ENCODE measurements at places on chromosomes 2 and 18.

DNA sequence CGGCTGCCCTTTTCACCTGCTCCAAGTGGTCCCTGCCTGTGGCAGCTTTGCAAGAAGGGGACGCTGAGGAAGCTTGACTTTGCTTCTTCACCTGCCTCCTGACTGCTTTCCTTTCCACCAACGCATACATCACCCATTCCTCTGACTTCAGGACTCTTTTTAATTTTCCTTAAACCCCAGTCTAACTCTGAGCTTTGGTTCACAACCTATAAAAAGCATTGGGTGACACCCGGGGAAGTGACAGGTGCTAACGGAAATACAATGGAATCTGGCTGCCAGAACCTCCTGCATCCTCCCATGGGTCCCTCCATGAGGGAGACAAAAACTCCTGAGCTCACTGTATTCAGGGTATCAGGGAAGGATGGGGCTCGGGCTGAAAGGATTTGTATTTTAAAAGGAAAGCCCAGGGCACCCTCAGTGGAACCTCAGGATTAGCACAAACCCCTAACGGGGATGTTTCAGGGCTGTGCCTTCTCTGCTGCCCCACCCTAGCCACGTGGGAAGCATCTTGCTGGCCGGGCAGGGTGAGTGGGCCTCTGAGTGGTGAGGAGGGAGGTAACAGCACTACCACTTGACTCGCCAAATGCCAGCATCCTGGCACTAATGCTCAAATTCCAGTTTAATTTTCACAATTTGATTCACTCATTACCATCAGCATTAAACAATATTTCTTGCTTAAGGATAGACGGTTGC, 284.8 kb downstream of the CELF4 start:
- DNase-seq, result no peak

DNA sequence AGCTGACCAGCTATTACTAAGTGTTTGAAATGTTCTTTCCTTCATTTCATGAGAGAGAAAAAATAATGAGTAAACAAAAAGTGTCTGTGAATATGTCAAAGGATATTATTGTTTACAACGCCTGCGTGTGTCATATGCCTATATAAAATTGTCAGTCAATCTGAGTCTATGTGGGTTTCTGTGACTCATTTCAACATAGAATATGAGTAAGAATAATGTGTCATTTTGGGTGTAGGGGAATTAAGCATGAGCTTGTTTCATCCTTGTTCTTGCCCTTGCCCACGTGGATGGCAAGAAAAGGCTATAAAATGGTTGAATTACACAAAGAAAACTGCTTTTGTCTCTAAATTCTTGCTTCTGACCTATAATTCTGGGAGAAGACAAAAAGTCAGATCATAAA, 466.0 kb downstream of the PTH2R start:
- DNase-seq, result no peak

DNA sequence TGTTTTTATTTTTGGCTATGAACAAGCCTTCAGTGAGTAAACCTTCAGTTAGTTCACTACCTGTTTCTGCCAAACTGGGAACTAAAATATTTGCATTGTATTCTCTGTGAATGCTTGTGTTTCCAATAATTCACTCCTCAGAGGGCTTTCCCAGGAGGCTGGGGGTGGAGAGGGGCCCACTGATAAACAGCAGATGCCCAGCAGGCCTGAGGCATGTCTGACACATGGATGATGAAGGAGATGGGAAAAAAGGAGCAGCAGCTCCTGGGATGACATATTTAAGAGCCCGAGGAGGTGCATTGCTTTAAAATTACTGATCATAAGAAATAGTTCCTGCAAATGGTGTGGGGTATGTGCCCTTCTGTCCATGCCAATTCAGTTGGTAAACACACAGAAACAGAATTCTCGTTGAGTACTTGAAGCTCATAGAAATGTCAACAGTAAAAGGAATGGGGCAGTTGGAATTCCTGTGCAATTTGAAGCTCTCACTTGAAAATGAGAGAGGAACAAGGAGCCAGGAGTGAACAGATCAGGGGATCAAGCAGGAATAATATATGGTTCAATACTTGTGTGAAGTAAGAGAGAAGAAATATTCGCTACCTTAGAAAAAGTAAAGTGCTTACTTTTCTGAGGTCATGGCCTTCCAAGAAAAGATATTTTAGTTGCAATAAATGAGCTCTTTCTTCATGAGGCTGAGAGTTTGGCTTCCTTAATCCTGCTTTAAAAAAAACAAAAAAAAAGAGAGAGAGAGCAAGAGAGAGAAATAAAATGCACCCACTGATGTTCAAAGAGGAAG, 22.0 kb upstream of the HNMT start:
- no peak for DNase-seq

GRCh38 chr18:25516747-25517498, 165.0 kb upstream of the ZNF521 start:
- no peak for DNase-seq

DNA sequence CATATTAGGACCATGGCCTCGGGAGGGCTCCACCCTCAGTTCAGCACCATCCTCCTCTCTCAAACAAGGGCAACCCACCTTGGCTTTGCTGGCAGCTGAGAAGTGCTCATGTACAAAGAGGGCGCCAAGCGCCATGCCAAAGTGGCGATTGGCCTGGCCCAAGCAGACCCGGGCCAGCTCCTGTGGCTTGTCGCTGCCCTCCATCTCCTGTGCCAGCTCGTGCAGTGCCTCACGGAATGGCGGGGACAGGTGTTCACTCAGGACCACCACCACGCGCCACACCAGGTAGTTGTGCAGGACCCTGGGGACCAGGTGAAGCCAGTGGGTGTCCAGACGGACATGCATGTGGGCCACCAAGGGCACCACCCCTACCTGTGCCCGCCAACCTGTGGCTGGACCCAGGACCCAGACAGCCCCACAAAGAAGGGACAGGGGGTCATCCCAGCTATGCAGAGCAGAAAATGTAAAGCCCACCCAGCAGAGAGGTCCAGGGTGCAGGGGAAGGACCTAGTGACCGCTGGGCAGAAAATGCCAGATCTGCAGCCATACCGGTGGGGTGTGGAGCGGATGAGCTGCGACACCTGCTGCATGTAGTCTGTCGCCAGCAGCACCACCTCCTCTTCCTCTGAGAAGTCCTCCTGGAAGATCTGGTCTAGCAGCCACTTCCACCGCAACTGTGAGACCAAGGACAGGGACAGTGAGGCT, 3.6 kb downstream of the ECEL1 start:
- DNase-seq, result no peak

DNA sequence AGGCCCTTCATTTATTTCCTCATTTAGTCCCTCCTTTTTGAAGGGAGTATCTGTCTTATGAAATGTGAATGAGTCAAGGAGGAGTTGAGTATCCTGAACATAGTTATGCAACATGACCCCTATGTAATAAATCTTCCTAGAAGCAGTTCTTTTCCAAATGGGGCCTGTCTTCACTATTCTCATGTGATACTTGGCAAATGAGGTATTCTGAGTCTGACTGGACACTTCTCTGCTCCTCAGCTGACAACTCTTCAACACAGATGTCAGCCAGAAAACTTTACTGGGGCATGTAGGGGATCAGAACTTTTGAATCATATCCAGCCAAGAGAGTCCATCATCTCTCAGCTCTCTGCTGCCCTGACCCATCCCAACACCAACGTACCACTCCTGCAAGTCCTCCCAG, 291.6 kb downstream of the ZNF385B start:
- DNase-seq, result peak; percentile 69

- DNase-seq, result no peak
These were observed 69.9 kb downstream of the MEMO1 start for GRCh38 chr2:31940920-31941319.

DNA sequence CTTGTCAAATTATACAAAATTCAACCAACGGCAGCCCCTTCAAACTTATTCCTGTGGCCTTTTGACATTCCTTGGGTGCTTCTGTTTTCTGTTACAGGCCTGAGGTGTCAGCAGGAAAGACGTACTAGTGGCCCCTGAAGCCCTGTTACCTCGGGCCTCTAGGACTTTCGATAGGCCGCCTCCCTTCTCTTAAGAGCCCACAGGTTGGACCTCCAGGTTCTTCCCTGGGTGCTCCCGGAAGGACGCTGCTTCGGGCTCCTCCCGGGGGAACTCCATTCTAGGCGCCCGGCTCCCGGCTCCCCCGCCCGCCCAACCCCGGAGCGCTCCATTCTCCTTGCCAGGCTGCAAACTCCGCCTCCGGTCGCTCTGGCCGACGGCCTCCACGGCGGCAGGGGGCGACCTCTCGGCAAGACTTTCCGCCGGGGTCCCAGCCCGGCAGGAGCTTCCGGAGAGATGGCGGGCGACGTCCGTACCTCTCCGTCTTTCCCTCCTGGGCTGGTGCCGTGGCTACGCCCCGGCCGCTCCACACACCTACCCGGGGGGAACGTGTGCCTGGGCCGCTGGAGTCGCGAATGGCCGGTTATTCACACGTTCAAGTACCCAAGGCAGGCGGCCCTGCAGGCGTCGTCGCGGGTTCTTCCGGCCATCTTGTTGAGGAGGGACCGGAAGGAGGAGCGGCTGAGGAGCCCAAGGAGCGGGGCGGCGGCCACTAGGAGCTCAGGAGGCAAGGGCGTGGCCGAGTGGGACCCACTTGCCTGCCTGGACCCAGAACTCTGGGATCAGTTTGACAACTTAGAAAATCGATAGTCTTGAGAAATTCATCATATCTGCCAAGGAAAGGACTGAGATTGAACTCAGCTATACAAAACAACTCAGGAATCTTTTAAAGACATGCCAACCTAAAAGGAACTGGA, 27.5 kb downstream of the BOLA3 start:
- peak; percentile 69 for DNase-seq

- no peak for DNase-seq
These were observed 262.9 kb upstream of the FBXO11 start for GRCh38 chr2:48169141-48169592.

DNA sequence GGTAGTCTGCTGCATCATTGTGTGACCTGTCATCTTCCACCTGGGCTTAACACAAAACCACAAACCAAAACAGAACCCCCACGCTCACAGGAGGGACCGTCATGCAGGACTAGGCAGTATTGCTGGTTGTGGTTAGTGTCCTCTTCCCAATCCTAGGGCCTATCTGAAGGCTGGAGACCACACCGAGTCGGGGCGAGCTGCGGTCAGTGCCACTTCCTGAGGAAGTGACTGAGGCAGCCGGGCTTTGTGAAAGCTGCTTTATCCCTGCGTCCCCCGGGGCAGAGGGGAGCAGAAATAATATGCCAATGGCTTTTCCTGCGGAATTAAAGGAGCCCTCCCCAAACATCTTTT, 22.9 kb downstream of the ZNF532 start:
- DNase-seq, result no peak

GRCh38 chr18:40607542-40608148, 1347.4 kb upstream of the PIK3C3 start:
- DNase-seq, result no peak

DNA sequence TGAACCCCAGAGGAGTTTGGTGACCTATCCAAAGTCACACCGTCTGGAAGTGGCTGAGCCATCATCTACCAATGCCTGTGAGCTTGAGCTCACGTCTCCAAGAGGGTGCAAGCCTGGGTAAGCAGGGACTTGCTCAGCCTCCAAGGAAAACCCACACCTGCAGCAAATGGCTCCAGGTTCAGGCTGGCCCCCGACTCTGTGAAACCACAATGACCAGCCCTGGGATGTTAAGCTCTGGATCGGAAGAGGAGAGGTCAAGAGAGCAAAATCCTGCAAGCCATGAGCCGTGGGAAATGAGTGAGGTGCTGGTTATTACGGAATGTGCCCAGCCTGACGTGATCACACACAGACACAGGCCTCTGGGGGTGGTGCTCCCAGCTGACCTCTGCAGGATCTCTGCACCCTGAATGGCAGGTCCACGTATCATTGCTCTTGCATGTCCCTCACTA, 94.1 kb upstream of the OTOS start:
- DNase-seq, result peak; percentile 8

GRCh38 chr2:216727346-216728122, 32.2 kb upstream of the IGFBP5 start:
- no peak for DNase-seq

GRCh38 chr2:186624276-186624675, 34.4 kb downstream of the ITGAV start:
- no peak for DNase-seq

DNA sequence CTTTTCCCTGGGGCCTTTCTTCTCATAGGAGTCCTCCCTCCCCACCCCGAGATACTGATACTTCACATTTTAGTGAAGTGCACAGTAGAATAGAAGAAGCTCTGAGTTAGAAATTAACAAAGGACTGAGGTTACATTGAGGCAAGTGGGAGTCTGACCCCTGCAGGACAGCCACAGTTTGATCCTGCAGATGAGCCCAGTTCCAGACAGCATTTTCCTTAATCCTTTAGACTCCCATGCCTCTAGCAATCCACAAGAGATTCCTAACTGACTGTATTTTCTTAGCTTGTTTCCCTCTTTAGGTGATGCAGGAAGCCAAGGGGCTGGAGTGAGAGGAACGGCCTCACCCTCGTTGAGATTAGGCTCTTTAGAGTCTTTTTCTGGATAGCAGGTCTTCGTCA, 204.0 kb downstream of the CYRIA start:
- no peak for DNase-seq

DNA sequence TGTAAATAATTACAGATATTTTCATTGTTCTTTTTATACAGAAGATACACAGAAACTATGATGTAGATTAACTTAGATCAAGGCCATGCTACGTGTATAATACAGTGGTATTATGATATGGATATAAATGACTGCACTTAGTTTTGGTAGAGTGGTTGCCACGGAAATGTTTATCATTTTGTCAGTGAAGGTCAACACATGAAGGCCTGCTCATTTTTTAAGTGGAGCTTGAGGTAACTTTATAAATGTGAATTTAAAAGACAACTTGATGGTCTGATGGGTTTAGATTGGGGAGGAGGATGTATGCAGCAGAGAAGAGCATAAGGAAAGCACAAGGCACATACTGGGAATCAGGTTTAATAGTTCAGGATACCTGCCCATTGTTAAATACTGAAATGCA, 14.4 kb upstream of the BBS5 start:
- DNase-seq, result no peak

- DNase-seq, result no peak
These were observed 13.3 kb downstream of the MGAT4A start for GRCh38 chr2:98717621-98718020.

DNA sequence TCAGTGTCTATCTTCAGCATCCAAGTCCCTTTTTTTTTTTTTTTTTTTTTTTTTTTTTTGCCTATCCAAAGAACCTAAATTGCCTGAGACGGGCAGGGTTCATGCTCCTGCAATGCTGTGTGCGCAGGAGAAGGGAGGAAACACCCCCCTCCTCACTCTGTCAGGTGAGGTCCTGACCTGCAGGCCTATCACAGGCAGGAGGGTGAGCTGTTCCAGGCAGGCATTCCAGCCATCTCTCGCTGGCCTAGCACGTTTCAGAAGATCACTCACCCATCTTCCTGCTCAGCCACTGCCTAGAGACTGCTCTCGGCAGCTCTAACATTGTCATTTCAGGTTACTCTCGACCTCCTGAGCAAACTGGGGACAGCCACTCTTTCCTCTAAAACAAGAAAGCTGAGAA, 48.4 kb upstream of the LAPTM4A start:
- no peak for DNase-seq

- peak; percentile 72 for DNase-seq
These were observed 48.0 kb upstream of the HNRNPA3 start for GRCh38 chr2:177164584-177165052.

GRCh38 chr2:1995584-1995983, 251.3 kb upstream of the PXDN start:
- no peak for DNase-seq

All from IMR-90 (cell line).